ENCODE measurements at places on chromosomes 6 and 20.
A peak's percentile ranks its signal among the peaks of the same experiment; 100 is the strongest.

DNA sequence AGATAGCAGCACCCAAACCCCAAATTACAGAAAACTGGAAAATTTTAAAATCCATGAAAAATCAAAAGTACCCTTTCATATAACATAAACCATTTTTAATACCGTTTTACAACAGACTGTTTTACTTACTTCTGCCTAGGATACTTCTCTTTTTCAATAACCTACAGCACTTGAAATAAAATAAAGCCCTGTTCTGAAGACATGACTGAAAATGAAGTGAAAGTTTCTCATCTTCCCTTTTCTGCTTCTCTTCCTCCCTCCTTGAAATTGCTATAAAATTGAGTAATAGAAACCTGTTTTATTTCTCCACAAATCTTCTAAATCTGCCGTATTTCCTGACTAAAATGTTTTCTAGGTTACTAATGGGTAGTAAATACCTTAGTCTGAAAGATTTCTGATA lies 20.3 kb downstream of the MMS22L start:
- no peak for DNase-seq

GRCh38 chr6:134216301-134217010 lies 101.5 kb downstream of the SGK1 start:
- DNase-seq: no peak

DNA sequence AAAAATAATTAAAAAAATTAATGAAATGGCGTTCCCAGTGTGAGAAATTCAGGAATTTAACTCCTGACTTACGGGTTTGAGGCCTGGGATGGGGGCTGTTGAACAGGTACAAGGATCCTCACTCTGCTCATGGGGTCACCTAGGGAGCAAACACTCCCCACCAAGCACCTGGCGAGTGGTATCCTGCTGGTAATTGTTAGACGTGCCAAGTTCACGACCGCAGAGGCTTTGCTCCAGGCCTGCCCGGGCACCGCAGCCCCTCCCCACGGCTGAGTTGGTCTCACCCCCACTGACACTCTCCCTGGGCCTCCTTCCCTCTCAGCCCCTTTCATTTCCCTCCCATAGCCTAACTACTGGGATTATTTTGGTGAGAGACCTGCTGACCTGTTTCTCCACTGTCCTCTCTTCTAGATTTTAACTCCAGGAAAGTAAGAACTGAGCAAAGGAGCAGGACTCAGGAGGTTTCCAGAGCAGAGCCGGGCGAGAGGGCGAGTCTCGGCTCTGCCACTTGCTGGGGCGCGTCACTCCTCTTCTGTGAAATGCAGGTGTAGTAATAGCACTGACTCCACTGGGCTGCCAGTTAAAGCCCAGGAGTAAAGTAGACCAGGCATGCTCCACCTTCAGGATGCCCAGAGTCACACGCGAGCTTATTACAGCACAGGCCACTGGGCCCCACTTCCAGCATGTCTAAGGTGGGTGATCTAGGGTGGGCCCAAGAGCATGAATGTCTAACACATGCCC lies 22.8 kb downstream of the BMP7 start:
- DNase-seq: no peak

DNA sequence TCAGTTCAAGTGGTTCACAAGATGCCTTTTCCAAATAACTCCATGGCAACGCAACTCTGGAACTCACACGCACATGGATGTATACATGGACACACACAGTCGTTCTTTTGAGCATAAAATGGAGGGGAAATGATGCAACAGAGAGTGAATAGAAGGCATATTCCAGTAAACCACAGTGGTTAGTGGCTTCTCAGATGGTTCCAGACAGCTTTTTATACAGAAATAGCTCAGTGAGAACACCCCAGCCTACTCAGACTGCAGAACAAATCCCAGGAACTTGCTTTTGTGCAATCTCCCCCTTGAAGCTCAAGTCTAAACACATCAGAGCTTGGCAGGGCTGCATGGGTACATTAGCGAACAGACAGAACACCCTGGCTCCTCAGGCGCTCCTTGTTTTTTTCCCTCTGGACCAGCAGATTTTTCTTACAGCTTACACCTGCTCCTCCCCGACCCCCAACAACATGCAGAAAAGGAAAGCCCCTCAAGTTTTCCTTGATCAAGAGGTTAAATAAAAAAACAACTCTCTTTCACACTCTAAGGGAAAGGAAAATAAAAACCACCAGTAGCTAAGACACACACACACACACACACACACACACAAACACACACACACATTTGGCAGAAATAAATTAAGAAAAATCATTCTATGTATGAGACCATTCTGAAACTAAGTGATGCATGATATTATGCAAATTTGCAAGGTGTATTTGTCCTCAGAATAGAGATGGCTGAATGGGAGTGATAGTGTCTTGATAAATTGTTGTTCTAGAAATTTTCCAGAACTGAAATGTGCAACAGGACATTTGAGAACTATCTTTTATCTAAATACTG lies 51.2 kb upstream of the RANBP9 start:
- DNase-seq: no peak

DNA sequence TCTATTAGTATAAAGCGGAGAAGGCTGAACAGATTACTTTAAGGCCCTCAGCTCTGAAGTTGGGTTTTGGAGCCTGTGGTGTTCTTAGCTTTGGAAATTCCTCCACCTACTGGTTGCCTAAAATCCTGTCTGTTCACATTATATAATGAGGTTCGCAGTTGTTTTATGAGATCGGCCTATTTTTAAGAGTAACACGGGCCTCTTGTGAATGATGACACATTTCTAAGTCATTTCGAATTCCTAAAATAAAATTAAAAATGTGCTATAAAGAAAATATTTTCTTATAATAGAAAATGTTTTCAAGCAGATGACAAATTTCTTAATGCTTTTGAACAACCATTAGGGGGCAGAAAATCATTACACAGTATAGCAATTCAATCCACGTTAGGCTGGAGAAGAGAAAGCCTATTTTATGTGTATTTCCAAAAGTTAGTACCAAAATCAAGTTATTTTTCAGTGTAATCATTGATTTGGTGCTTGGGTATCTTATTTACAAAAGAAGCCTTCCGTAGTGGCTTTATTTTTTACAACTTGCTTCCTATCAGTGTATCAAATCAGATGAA lies 15.8 kb upstream of the FAM8A1 start:
- peak; percentile 23 for DNase-seq

DNA sequence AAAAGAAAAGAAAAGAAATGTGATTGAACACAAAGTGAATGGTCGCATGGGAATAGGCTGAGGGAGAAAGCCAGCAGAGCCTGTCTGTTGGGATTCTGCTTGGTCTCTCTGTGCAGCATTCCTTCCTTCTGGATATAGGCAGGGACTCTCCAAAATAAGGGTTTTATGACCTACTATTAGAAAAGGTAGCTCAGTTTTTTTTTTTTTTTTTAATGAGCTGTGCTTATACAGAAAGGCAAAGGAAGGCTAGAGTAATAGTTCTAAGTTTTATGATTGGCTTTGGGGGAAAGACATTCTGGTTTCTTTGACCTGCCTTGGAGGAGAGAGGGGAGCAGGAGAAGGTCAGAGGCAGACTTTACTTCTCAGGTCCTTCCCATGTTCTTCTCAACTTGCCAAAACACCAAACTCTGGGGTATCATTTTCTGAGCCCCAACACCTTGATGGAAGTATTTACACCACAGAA lies 18.8 kb upstream of the IER3 start:
- DNase-seq: no peak

DNA sequence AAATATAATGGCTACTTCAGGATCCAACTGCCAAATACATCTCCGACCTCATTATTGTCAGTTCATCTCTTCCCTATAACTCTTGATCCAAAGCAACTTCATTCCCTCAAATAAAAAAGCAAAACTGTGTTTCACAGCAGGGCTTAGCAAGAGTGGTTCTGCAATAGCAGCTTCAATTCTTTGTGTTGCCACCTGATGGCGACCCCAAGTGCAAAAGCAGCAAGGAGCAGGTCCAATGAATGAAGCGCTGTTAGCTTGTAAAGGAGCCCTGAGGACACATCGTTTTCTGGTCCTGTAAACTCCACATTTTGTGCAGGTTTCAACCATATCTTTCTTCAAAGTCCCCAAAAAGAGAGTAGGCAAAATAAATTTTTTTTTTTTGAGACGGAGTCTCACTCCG lies 19.6 kb downstream of the RTN4IP1 start:
- DNase-seq: no peak

- DNase-seq: no peak
These were observed 57.2 kb downstream of the CTCFL start for GRCh38 chr20:57467742-57468141.

DNA sequence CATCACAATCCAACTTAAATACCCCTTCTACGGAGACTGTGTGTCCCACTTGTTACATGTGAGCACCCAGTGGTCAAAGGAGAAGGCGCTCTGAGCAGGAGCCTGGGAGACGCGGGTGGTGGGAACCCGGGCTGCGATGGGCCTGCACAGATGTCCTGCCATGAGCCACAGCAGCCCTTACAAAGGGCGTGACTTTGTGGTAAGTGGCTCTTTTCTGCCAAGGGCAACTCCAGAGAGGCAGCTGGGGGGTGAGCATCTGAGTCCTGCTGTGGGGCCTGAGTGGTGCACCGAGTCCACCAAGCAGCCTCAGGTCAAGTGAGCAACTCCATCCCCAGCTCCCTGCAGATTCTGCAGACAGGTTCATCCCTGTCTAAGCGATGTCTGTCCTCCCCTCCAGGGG lies 33.6 kb upstream of the CST7 start:
- DNase-seq: no peak

- DNase-seq: no peak
These were observed 128.2 kb downstream of the COL12A1 start for GRCh38 chr6:75077701-75078100.

- no peak for DNase-seq
These were observed 744.2 kb downstream of the MAFB start for GRCh38 chr20:39944861-39945260.

Measured in neural crest cell (in vitro differentiated cells).